NCI-H1436 (cell line): ENCODE measurements at places on chromosomes 3 and 15.

DNA sequence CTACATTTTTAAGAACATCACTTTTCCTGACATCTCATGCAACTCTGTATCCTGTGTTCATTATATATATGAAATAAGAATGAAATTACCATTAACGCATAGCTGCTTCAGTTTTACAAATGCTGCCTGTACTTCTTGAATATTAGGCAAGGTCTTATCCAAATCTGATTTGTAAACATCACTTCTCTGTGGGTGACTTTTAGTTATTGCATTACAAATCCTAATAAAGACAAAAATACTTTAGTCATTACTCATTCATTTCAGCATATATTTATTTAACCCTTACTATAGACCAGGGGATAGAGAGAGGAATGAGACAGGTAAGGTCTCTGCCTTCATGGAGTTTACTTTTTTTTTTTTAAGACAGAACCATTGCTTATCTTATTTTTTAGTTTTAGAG lies 36.8 kb downstream of the MTMR10 start:
- DNase-seq: no peak

- DNase-seq: no peak
These were observed 5.2 kb upstream of the MPI start for GRCh38 chr15:74884428-74885223.

GRCh38 chr15:85380812-85381642 lies 624 bp downstream of the AKAP13 start:
- no peak for DNase-seq

DNA sequence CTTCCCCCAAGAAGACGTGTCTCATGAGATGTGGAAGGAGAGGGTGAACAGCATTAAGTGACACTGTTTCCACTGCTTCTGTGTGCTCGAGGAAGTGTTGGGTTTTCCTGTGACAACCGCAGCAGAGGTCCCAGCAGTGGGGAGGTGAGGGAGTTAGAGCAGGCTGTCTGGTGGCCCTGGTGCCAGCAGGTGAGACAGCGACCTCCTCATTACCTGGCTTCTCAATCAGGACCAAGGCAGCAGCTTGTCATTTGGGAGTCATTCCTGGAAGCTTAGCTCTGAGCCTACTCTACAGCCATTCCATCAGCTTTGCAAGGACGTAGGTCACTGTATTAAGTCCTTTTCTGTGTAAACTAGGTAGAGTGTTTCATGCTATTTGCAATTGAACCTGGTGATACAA lies 63.3 kb upstream of the RGMA start:
- no peak for DNase-seq

DNA sequence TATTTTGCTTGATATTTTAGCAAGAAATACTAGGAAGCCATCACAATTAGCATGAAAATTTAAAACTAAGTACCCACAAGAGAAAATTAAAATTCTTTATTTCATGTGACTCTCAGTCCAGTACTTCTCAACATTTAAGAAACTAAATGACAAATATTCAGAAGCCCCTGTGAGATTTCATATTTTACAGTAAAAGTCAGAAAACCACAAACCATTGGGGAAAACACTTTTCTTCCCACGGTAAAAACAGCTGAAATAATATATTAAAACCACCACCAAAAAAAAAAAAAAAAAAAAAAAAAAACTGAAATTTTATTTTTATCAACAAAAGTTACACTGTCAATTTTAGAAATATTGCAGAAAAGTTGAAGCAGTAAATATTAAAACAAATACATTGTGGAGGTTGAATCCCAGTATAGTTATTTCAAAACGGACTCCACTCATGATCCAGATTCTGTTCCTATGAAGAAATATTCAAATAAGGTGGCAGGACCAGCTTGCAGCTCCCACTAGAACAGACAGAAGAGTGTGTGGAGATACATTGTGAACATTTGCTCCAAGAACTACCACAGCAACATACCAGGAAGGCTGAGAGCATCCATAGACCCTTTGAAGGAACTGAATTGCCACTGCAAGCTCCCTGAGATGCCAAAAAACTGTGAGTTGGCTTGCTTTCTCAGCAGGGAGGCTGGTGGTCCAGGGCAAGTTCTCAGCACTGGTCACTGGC lies 308.2 kb downstream of the CTNNB1 start:
- no peak for DNase-seq

GRCh38 chr3:17894434-17895060 lies 152.1 kb upstream of the TBC1D5 start:
- peak; percentile 2 for DNase-seq

GRCh38 chr3:17190353-17191078 lies 305.8 kb downstream of the PLCL2 start:
- DNase-seq: no peak

DNA sequence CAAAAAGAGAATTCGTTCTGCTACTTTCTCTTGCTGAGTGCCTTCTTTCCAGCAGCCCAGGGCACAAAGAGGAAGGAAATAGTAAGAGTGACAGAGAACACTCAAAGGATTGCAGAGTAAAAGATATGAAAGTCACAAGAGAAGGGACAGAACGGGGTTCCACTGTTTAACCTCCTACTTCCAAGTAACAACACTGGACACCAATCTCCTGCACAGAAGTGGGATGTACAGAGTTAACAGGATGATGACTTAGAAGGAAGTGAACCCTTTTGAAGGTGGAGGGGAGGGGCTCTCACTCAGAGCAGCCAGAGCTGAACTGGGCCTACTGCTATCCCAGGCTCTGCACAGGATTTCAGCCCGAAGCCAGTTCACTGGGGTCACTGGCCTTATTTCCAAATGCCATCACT lies 130.1 kb upstream of the PRICKLE2 start:
- no peak for DNase-seq

DNA sequence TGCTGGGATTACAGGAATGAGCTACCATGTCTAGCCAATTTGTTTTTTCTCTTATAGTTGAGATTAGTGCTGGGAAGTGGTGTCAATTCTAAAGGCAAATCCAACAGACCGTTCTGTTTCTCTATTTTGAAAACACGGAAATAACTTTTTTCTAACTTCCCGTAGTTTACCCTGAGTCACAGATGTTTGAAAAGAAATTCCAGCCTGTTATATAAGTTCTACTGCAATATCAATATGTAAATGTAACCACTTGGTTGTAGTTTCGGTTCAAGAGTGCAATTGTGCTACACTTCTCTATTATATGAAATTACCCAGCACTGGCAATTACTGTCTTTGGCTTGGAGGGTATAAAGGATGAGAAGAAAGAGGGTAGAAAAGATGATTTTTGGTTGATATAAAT lies 22.3 kb upstream of the GNB4 start:
- DNase-seq: no peak
